ENCODE measurements at places on chromosomes 4 and X. TPM values are rescaled to one million over a fixed set of nuclear protein-coding genes. Genes with fewer than 3 reads are reported as not detected.

Gene STATH
- not detected for total RNA-seq

Gene ETDA
- not detected for total RNA-seq

Gene SLC49A3
- total RNA-seq, result 0.08 TPM

Gene EDNRA
- total RNA-seq, result 0.58 TPM

Gene GUCY1A1
- not detected for total RNA-seq

Gene USO1
- total RNA-seq, result 24.8 TPM

Gene ALPK1
- 2.1 TPM for total RNA-seq

Gene ZIC3
- not detected for total RNA-seq

Gene KDR
- total RNA-seq, result 0.10 TPM

Gene KANTR
- 1.2 TPM for total RNA-seq

Gene POLR2B
- total RNA-seq, result 71.6 TPM

Gene NDST4
- total RNA-seq, result not detected

Gene EXOC1L
- not detected for total RNA-seq

Gene IL2
- total RNA-seq, result not detected

Gene CORIN
- total RNA-seq, result not detected

Gene FATE1
- total RNA-seq, result not detected

Gene CLNK
- not detected for total RNA-seq

Gene GLUD2
- total RNA-seq, result 2.6 TPM

Gene PPP2R2C
- total RNA-seq, result 35.1 TPM

Gene CFP
- total RNA-seq, result 0.31 TPM
